Activated CD4-positive, alpha-beta memory T cell treated with anti-CD3 and anti-CD28 coated beads, Interleukin-2, amount 10 ng/mL, durations not matched to agents 7 days and 5 days (primary cell): ENCODE measurements at places on chromosomes 5 and 9.

- H3K27ac ChIP-seq: no peak overlapping the region
- H3K36me3 ChIP-seq: no peaks in the 10 kb centered on the region
- H3K4me1 ChIP-seq: no peaks in the 10 kb centered on the region
- DNase-seq: no peak
- no peak overlapping the region for H3K4me3 ChIP-seq
- H3K27me3 ChIP-seq: no peaks in the 10 kb centered on the region
Observed at GRCh38 chr5:89471115-89471514, 588.1 kb upstream of the MEF2C start.

DNA sequence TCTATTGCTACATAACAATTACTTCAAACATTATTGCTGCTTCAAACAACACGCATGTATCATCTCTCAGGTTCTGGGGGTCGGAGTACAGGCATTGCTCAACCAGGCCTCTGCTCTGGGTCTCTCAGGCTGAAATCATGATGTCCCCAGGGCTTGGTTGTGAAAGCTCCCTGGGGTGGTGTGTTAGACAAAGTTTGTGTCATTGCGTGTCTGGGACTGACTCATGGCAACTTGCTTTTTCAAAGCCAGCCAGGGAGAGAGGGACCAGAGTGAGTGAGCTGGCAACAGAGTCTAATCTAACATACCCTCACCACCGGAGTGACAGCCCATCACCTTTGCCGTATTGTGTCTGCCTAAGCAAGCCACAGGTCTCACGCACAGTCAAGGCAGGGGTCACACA lies 259.2 kb upstream of the NFIL3 start:
- no peaks in the 10 kb centered on the region for H3K36me3 ChIP-seq
- peaks cover 17% of the 10 kb centered on the region for H3K27me3 ChIP-seq
- H3K4me1 ChIP-seq: peaks cover 4% of the 10 kb centered on the region
- DNase-seq: no peak

- H3K4me1 ChIP-seq: peaks cover 19% of the 10 kb centered on the region
- DNase-seq: no peak
- no peaks in the 10 kb centered on the region for H3K36me3 ChIP-seq
- H3K4me3 ChIP-seq: no peak overlapping the region
Observed at GRCh38 chr5:79728396-79728795, 38.8 kb downstream of the CMYA5 start.

DNA sequence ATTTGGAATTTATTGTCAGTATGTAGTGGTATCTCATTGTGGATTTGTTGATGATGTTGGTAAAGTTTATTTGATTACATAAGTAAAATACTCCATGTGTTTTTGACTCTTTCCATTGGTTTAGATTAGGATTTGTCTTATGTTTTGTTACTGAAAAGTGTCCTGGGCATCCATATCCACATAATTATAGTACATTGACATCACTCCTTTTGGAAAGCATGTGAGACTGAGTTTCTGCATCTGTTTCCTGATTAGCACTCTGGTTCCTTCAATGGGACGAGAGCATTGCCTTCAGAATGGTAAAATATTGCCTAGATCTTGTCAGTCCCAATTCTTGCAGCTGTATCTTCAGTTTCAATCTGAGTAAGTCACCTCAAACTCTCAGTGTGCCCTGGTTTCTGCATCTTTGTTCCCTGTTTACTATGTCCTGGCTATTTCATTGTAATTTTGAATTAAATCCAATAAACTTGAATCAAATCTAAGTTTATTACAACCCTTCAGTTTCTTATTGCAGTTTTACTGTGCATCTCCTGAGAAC lies 128.1 kb downstream of the FBXO38 start:
- peaks cover 3% of the 10 kb centered on the region for H3K4me1 ChIP-seq
- no peaks in the 10 kb centered on the region for H3K36me3 ChIP-seq
- no peak for DNase-seq
- peaks cover 13% of the 10 kb centered on the region for H3K27me3 ChIP-seq
- no peak overlapping the region for H3K4me3 ChIP-seq

GRCh38 chr5:32353420-32353819 lies 40.7 kb upstream of the MTMR12 start:
- H3K36me3 ChIP-seq: peaks cover 38% of the 10 kb centered on the region
- H3K4me3 ChIP-seq: no peak overlapping the region
- peaks cover 5% of the 10 kb centered on the region for H3K4me1 ChIP-seq
- no peak overlapping the region for H3K27ac ChIP-seq
- DNase-seq: no peak
